ENCODE measurements at places on chromosomes 2 and 18.

DNA sequence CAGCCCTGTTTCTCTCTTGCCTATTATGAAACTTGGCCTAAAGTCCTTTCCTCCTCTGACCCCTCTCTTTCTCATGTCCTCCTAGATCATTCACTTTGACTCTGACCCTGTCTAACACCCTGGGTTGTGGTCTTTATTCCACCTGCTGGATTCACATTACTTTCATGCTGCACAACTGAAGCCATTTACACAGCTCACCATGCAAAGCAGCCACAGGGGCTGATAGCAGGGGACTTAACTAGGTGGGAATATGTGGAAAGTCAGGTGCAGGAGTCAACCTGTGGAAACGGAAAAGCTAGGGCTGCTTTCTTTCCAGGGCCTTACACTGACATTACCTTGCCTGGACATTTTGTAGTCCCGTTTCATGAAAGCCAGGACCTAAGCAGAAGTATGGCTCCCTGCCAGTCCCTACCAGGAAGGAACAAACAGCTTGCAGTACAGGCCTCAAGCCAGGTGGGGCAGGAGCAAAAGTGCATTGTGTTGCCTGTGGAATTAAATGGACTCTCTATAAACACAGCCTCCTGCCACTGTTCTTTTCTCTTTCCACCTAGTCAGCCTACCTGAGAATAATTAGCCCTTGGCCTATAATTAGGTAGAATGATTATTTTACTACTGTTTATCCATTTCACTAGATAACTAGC is 11.8 kb downstream of the MAPRE3 start:
- DNase-seq: peak; percentile 71

GRCh38 chr2:240563951-240564560 is 3.9 kb downstream of the DUSP28 start:
- DNase-seq: no peak

- no peak for DNase-seq
Measured at GRCh38 chr2:240162032-240162431, 21.6 kb upstream of the OTOS start.

DNA sequence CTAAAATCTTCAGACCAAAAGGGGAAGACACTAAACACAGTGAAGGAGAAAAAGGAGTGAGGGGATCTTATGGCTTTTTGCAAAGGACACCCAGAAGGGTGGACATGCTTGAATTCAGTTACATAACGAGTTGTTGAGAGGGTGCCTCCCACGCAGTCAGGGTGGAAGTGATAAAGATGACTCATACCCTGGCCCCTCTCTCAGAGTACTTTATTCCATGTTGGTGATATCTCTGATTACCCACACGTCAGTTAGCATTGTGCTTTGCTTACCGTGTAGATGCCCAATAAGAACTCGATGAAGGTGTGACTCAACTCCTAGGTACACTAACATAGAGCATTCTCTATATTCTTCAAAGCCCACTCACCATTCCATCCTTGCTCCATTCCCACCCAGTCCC is 44.4 kb downstream of the EN1 start:
- DNase-seq: no peak

DNA sequence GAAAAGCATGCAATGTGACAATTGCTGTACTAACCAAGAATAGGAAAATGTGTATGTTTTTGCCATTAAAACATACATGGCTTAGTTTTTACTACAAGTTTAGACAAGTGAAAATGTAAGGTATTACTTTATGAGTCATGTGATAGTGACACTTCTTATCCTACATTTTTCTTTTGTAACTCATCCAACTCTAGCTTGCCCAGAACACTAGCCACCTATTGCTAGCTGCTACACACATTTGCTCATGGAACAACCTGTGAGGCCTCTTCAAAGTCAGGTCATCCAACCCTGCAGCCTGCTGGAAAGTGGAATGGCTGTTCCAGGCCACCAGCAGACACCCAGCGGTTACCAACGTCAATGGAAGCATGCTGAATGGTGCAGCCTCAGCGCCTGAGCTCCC is 1043.9 kb downstream of the TMEM182 start:
- no peak for DNase-seq

DNA sequence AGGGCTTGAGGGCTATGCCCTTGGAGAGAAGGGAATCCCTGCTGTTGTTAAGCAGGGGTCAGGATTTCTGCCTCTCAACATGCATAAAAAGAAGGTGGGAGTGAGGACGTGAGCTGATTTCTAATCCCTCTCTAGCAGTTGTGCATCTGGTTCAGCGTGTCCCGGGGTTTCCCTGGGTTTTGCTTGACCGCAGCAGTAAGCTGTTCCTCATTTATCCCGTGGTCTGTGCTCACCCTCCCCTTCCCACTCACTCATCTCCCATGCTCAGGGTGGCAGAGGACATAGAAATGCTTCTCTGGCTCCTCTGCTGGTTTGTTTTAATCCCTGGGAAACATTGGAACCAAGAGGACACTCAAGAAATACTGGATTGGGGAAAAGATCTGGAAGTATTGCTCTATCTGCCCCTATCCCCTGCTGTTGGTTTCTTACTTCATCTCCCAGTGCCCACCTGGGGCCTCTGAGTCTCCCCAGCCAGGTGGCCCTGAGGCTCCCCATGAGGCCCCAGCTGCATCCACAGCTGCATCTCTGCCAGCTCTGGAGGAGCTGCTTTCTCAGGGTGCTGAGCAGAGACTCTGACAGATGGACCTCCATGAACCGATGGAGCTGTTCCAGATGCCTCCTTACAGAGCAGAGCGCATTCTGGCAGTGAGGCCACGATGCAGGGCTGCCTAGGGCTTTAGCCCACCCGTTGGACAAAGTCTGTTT is 36.1 kb downstream of the TET3 start:
- no peak for DNase-seq

DNA sequence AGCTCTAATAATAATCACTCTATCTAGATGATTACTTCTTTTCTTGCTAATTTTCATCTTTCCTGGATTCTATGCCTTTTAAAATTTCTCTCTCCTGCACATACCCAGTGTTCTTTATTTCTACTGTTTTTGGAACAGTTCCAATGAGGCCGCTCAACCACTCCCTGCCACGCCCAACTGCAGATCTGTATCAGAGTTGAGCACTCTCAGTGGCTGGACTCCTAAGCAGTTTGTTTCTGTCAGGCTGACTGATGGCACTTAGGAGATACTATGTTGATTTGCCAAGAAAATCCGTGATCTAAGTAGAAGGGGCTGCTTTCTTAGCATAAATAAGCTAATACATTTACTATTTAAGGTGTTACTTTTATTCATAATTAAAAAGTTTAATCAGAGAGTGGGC is 192.8 kb downstream of the ARHGAP15 start:
- peak; percentile 7 for DNase-seq

DNA sequence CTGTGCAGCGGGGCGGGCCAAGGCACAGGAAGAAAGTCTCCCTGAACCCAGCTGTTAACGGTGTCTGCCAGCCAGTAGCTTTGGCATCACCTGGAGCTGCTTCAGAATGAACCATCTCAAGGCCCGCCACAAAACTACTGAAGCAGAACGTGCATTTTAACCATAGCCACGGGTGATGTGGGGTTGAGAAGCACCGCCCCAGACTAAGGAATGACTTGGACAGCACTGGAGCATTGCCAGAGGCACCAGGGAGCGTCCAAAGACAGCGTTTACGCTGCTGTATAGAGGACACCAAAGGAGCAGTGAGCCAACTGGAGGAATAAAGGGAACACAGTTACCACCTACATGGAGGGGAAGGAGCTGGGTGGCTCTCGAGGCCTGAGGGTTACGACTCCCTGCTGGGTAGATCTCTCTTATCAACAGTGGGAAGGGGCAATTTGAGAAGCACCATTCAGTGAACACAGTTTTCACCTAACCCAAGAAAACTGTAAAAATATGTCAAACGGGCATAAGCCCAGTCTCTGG is 28.4 kb upstream of the LONRF2 start:
- peak; percentile 16 for DNase-seq

DNA sequence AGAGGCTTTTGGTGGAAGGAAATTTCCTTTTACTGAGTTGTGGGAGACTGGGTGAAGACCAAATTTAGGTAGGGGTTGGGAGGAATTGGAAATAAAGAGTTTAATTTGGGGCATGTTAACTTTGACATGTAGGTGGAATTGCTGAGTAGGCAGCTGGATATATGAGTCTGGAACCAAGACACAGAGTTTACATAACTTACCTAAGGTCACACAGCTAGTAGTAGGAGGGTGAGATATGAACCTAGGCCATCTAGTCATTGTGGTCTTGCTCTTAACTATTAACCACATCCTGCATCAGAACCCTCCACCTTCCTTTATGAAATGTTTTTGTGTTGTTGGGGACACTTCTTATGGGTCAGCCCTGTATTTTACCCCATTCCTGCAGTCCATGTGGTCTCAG is 113.1 kb downstream of the ICOS start:
- DNase-seq: no peak

DNA sequence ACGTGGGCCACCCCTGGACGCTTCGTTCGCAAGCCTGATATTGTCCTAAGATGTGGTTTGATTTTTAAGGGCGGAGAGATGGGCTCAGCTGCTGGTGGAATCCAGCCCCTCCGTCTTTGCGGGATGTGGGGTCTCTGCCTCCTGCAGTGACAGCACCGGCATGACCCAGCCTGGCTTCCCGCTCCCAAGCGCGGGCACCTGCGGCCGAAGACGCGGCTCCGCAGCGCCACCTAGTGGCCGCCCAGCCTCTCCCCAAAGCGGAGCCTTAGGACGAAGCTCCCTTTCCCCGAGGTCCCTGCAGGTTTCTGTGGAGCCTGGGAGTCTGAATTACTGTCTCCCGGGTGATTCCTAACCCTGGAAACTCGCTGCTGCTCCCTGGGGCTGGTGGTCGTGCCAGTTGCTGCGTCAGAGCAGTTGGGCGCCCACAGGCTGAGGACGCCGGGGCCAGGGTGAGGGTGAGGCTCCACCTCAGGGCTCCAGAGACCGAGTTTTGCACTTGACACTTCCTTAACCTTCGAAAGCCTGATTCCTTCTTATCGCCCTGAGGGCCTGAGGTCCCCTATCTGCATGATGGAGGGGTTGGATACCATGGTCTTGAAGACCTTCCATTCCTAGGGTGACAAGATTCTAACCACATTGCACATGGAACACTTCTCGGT is 137.5 kb downstream of the TPO start:
- DNase-seq: no peak

GRCh38 chr2:238103465-238104225 is 3.5 kb downstream of the ESPNL start:
- no peak for DNase-seq

- peak; percentile 75 for DNase-seq
Measured at GRCh38 chr2:237512774-237513466, 25.9 kb downstream of the MLPH start.

GRCh38 chr2:165219481-165219880 is 15.6 kb upstream of the SCN3A start:
- no peak for DNase-seq

DNA sequence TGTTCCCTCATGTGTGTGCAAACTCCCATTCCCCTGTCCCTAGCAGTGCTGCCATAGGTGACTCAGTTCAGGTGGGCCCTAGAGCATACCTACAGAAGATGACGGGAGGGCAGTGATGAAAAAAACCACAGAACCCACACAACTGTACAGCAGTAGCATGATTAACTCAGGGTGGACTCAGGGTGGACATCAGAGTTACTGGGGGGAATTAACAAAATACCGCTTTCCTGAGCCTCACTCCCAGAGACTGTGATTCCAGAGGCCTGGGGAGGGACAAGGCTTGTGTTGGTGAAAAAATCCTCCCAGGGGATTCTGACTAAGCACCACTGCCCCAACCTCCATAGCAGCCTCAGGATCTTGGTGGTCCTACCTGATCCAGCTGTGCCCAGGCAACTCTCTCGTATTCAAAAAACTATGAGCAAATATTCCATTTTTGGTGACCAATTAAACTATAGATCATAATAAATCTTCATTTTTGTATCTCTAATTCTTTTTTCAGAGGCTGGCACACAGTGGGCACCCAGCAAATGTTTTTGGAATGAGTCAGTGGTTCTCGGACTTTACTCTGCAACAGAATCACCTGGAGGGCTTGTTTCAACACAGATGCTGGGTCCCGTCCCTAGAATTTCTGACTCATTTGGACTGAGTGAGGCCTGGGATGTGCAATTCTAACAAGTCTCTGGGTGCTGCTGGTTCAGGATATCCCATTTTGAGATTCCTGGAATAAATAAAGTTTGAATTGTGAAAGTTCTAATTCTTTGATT is 84.1 kb upstream of the NABP1 start:
- DNase-seq: peak; percentile 25

DNA sequence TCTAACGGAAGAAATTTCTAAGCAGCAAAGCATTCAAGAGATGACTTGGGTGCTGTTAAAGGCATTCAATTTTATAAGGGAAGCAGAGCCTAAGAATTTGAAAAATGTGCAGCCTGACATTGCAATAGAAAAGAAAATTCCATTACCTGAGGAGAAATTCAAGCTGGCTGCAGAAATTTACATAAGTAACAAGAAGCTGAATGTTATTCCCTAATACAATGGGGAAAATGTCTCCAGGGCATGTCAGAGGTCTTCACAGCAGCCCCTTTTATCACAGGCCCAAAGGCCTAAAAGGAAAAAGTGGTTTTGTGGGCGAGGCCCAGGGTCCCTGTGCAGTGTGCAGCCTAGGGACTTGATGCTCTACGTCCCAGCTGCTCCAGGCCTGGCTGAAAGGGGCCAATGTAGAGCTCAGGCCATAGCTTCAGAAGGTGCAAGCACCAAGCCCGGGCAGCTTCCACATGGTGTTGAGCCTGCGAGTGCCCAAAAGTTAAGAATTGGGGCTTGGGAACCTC is 306.7 kb downstream of the RDH14 start:
- no peak for DNase-seq

DNA sequence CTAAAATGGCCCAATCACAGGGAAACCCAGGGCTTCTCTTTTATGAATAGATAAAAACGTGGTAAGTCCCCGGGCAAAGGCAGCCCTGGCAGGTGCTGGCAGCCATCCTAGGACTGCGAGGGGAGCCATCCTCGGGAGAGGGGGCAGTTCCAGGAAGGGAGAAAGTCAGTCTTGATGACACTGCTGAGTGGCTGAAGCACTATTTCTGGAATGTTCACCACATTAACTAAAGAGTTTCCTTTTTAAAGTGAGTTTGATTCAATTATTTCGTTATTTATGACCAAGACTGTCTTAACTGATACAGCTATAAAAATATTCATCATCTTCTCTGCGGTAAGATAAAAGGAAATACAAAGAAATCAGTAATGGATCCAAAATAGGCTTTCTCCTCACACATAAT is 20.4 kb downstream of the TTR start:
- DNase-seq: no peak

GRCh38 chr2:19669559-19669958 is 232.2 kb downstream of the TTC32 start:
- no peak for DNase-seq

Measured in H4 (cell line).